Stimulated activated CD4-positive, alpha-beta T cell treated with anti-CD3 and anti-CD28 coated beads, TNF-alpha, amount 100 ng/mL, for 48 hours (primary cell): ENCODE measurements at places on chromosomes 2 and 18.

GRCh38 chr2:74690571-74690970 is 36.5 kb downstream of the SEMA4F start:
- no peak for DNase-seq

DNA sequence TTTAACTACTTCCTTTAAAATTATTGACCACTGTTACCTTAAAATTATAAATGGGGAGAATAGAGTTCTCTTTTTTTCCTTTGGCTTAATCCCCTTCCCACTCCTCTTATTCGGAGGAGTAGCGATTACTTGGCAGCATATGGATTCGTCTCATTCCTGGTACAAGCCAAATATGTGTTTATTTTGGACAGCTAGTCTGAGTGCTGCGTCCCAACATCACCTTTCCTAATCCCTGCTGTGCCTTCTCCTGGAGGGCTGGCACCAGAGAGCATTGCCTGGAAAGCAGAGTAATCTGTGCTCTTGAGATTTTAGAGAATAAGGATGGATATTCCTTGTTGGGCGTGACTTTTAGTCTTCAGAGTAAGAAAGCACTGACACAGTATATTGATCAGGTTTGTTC is 185.6 kb downstream of the AGAP1 start:
- no peak for DNase-seq

DNA sequence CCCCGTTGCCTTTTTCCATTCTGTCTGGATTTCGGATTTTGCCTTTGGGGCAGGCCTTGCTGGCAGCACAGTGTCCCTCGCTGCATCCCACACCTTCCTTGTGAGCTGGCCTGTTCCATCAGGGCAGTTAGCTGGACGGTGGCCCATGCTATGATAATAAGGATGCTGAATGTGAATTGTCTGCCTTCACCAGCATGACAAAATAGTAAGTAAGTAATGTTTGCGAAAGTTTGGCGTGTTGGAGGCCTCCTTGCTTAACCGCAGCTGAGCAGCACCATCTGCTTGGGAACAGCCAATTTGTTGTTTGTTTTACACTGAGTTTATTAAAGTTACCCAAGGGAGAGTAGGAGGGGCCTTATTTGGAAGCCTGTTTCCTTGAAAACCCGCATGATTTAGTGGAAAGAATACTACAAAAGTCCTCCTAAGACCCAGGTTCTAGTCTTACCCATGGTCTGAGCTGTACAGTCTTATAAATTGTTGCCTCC is 469.7 kb upstream of the FANCL start:
- no peak for DNase-seq

GRCh38 chr2:126720638-126721037 is 64.7 kb downstream of the GYPC start:
- no peak for DNase-seq

DNA sequence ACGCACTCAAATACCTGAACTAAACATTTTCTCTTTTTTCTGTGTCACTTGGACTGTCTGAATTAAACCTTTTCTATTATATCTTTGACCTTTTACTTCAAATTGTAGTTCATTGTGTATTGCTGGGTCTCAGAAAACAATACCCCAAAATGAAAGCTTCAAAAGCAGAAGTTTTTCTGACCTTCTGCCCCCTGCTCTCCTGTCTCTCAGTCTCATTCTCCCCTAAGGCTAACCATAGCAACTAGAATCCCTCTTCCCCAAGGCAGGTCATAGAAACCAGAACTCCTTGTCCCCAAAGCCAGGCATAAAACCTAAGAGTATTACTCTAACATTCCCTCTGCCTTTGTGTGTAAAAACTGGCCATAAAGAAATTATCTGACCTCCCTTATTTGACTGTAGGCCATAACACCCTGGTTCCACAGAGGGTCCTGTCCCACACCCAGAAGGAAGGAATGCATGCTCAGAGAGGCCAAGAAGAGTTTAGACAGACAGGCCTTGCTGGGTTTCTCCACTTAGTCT is 93.5 kb upstream of the B3GNT2 start:
- DNase-seq = no peak

DNA sequence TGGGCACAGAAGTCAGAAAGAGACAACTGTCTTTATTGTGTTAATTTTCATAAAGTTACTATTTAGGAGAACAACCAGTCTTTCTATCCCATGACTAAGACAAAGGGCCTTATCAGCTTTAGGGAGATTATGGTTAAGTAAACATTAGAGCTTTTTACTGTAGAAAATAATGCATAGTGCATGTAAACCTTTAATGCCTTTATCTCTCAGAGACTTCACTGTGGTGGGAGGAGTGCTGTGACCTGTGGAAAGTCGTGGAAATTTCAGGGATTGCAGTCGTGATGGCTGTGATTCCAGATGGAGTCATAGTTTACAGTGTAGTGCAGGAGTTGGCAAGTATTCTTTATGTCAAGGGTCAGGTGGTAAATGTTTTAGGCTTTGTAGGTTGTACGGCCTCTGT is 15.8 kb downstream of the ZNF236 start:
- no peak for DNase-seq

DNA sequence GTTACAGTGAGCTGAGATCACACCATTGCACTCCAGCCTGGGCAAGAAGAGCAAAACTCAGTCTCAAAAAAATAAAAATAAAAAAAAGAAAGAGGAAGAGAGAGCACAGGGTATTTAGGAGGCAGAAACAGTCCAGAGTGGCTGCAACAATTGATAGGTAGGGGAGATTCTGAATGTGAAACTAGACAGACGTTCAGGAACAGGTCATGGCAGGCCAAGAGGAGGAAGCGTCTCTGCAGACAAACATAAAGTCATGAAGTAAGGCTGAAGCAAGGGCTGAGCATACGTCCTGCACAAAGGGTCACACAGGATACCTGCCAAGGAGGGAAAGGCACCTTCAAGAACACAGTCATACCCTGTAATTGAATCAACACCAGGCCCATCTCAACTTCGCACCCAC is 64.1 kb upstream of the ZNF532 start:
- DNase-seq = no peak

- no peak for DNase-seq
Observed at GRCh38 chr2:155070489-155070888, 372.0 kb downstream of the KCNJ3 start.

DNA sequence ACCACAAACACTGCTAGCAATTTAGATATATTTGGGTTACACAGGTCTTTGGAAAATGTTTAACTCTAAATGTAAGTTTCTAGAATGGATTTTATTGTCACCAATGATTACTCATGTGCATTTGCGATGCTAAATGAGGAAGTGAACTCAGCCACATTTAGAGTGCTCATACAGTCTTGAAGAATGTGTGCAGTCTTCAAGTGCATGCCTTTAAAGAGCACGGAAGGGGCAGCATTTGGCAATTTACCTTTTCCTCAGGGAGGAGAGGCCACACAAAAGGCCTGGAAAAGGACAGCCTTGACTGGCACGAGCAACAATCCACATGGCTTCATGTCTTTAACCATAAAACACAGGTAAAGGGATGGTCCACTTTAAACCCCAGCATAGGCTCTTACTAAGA is 78.5 kb upstream of the STK17B start:
- no peak for DNase-seq

DNA sequence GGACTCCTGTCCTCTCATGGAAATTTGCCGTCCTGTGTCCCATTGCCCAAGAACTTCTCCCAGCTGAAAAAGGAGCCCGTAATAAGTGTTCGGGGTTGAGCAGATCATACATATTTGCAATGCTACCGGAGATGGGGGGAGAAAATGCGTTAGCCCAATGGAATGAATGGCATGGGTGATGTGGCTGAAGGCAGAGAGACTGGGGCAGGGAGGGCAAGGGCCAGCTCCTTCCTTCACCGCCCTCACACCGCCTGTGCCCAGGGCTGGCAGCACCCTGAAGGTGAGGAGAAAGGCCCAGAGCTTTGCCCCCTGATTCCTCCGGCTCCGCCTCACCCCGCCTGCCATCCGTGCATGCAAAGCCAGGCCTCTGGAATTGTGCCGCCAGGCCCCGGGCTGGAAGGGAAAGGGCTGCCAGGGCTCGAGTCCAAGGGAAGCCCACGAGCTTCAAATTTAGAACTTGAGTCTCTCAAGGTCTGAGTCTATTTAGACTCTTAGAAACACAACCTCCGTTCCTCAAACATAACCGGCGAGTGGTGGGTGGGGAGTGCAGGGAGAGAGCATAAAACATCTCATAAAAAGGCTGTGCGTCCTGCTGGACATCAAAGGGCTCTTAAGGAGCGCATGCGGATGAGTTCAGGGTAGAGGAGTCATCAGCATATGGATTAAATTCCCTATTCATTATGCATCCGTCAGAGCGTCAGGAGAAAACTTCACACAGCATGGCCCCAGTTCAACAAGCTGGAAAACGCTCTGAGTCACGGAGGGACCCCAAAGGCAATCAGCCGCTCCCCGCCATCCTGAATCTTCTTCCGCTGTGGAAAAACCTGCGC is 121.7 kb upstream of the GLI2 start:
- no peak for DNase-seq

DNA sequence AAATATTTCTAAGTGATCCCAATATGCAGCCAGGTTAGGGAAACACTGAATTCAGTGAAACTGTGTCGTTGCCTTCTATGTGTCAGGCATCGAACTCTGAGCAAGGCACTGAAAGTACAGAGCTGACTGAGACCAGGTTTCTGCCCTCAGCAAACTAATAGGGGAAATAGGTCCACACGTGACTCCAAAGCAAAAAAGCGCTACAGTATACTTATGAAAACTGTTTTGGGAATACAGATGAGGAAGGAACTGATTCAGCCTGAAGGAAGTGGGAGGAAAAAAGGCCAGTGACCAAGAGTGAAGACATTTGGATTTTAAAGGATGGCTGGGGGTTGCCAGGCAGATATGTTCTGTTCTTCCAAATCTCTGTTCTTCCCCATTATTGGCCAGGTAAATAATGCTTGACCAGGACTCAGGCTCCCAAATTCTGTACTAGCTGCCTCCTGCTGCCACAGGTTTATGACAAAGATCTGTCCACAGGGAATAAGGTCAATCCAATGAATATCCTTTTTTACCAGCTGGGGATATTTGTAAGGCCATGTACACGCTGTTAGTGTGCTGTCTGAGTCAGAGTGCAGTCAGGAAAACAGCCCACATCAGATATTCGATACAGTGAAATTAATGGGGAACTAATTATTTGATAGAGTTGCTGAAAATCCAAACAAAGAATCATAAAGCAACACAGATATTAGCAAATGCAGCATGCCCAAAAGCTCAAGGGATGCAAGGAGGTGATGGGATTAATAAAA is 24.5 kb upstream of the INPP4A start:
- DNase-seq = no peak

GRCh38 chr2:195308163-195308562 is 348.9 kb upstream of the SLC39A10 start:
- no peak for DNase-seq

DNA sequence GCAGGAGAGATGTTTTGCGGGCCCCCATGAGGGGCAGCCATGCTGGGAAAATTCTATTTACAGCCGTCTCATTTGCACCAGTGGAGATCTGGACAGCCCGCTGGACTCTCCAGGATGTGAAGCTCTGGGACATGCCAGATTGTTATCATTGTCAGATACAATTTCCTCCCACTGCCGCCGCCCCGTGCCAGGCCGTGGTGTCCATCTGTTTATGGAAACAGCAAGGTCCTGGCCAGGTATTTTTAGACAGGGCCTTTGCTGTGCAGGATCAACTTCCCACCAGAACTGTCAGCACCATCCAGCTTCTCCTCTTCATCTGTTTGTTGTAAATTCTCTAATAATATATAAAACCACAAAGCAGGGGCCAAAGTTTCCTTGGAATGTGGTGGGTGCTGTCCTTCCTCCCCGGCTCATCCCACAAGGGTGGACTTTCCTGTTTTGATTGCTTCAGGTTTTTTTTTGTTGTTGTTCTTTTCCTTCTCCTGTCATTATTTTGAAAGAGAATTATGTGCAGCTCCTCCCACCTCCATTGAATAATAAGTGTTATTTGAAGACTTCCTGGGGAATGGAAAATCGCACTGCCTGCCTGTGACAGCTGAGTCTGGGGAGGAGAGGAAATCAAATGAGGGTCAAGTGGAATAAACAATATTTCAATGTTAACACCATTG is 398.1 kb downstream of the TNS1 start:
- DNase-seq = no peak

GRCh38 chr18:67456711-67457110 is 59.8 kb downstream of the DSEL start:
- DNase-seq = no peak

GRCh38 chr18:30852980-30853379 is 189.6 kb downstream of the DSC3 start:
- DNase-seq = no peak

DNA sequence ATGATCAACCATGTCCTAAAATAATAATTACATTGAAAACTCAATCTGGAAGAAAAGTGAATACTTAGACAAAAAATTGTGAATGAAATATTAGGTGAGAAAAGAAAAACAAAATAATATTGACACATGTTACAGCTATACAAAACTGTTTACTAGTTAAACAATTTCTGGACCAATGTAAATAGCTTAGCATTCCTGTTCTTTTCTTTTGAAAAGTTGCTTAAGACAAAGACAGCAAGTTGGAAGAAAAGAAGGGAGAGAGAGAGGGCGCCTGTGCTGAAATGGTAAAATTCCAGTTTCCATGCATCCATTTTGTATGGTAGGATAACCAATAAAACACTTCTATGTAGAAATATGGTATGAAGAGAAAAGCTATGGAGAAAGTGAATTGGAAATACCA is 94.1 kb upstream of the RFX8 start:
- no peak for DNase-seq

GRCh38 chr2:167388497-167388896 is 500.2 kb downstream of the XIRP2 start:
- no peak for DNase-seq

DNA sequence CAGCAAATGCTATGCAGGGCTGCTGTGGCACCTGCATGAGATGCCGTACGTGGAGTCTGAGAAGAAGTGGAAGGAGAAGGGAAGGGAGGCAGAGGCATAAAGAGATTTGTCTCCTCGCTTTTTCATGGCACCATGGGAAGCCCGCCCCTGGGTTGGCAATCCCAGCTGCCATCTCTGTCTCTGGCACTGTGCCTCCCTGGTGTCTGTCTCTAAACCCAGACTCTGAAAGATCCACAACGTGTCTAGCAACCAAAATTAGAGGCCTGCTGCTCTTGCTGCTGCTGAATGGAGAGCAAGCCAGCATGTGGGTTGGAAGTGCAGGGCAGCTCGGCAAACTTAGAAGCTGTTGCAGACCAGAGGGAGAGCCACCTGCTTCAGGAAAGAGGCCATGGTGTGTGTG is 53.1 kb downstream of the INO80C start:
- no peak for DNase-seq

GRCh38 chr2:106798826-106799552 is 87.0 kb downstream of the ST6GAL2 start:
- no peak for DNase-seq

DNA sequence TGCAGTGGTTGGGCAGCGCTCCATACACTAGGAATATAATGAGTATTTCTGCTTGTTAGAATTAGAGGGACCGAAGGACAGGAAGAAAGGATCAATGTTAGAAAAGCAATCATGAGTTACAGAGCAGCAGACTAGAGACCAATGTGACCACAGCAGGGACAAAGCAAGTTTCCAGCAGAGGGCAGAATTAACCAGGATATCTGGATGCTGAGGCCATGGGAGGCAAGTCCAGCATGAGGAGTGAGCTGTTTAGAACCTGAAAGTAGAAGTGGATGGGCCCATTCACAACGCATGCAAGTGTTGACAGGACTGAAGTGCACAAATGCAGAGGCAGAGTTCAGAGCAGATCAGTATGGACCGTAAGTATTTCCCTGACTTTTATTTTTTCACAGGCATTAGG is 910.4 kb upstream of the GYPC start:
- DNase-seq = no peak

GRCh38 chr2:222142027-222142426 is 156.8 kb downstream of the PAX3 start:
- no peak for DNase-seq

GRCh38 chr2:129619471-129619870 is 360.0 kb upstream of the RAB6C start:
- DNase-seq = no peak
